ENCODE measurements at places on chromosomes 11 and 22.

DNA sequence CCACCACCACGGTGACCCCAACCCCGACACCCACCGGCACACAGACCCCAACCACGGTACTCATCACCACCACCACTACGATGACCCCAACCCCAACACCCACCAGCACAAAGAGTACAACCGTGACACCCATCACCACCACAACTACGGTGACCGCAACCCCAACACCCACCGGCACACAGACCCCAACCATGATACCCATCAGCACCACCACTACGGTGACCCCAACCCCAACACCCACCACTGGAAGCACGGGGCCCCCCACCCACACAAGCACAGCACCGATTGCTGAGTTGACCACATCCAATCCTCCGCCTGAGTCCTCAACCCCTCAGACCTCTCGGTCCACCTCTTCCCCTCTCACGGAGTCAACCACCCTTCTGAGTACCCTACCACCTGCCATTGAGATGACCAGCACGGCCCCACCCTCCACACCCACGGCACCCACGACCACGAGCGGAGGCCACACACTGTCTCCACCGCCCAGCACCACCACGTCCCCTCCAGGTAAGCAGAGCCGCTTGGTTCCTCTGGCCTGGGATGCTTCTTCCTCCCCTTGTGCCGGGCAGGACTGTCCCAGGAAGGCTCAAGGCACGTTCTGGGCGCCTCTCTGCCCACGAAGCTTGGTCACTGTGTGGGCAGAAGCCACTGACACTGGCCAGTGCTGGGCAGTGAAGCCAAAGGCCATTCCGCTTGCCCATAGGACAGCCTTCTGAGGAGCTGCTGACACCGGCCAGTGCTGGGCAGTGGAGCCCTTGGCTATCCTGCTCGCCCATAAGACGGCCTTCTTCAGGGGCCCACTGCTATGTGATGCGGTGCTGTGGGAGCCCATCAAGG is 25.1 kb downstream of the MUC2 start:
- DNase-seq = no peak

GRCh38 chr22:27834364-27835185 is 33.0 kb upstream of the MN1 start:
- no peak for DNase-seq

- DNase-seq = no peak
These were observed 1.8 kb downstream of the SLC25A1 start for GRCh38 chr22:19176732-19177131.

DNA sequence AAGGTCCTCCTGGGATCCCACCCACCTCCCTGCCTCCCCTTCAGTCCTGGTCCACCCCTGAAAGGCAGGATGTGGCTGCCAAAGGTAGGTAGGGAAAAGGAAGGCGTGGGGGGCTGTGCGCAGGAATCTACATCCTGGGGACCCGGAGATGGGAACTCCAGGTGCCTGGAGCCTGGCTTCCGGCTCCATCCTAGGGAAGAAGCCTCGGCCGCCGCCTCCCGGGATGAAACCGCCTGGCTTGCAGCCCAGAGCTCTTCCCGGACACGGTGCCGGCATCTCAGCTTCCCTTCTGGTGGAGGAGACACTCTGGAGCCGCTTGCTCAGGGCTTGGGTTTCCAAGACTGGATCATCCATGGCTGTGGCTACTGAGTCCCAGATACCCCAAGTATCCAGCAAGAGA is 33.3 kb upstream of the PDGFB start:
- DNase-seq = no peak

- DNase-seq = no peak
These were observed 176.0 kb downstream of the EFCAB6 start for GRCh38 chr22:43636086-43636485.

DNA sequence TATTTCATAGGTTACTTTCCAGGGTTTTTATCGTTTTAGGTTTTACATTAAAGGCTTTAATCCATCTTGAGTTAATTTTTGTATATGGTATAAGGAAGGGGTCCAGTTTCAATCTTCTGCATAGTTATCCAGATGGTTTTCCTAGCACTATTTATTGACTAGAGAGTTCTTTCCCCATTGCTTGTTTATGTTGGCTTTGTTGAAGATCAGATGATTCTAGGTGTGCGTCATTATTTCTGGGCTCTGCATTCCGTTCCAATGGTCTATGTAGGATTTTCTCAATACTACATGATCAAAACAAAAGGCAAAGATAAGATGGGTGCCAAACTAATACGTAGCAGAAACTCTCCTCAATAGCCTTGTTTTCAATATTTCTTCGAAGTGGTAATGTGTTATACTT is 14.3 kb upstream of the RIC3 start:
- no peak for DNase-seq

DNA sequence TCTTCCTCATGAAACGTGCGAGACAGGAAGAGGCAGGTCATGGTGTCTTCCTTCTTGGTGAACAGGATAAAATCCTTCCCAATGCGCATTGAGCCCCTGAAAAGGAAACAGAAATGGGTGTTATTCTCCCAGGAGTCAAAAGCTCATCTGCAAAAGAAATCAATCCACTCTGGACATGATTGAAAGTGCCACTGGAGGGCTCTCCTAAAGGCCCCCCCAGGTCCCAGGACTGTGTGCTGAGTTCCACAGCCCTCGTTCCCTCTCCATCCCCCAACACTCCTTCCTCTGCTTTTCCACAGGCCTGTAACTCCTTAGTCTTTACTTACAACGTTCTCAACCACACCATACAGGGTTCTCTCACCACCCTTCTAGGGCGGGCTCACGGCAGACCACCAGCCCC is 22.2 kb downstream of the MORC2 start:
- no peak for DNase-seq

GRCh38 chr22:23089633-23090456 is 19.5 kb downstream of the GNAZ start:
- no peak for DNase-seq

GRCh38 chr11:72896431-72896830 is 82.2 kb downstream of the ATG16L2 start:
- no peak for DNase-seq

- DNase-seq = peak; percentile 65
These were observed 12.0 kb downstream of the BRSK2 start for GRCh38 chr11:1401656-1402221.

DNA sequence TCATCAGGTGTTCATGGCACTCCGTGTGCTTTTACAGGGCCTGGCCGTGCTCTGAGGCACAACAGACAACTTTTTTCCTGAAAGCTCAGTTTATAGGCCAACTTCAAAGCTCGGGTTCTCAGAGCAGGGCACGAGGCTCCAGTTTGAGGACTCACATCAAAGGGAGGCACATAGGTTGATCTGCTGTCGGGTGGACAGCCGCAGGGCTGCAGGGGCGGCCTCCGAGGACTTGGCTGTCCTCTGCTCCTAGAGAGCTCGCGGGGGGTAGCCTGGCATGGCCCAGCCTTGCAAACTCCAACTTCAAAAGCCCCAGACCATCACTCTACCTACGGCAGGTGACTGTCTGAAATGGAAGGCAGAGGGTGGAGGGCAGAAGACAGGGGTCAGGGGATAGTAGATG is 31.6 kb downstream of the C11orf58 start:
- DNase-seq = no peak

DNA sequence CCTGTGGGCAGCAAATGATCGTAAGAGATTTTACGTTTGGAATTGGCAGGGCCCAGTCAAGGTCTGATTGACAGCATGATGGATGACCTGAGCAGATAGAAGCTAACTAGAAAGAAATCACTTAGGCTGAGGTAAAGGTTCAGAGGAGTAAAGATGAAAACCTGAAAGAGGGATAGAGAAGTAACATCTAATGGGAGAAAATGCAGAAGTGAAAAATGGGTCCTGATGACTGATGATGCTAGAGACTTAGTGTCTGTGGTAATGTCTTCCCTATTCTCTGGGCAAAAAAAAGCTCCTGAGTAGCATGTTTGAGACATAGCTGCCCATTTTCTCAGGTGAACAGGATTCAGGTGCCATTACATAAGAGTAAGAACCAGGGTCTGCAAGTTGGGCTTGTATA is 628.8 kb upstream of the ANO5 start:
- DNase-seq = no peak

DNA sequence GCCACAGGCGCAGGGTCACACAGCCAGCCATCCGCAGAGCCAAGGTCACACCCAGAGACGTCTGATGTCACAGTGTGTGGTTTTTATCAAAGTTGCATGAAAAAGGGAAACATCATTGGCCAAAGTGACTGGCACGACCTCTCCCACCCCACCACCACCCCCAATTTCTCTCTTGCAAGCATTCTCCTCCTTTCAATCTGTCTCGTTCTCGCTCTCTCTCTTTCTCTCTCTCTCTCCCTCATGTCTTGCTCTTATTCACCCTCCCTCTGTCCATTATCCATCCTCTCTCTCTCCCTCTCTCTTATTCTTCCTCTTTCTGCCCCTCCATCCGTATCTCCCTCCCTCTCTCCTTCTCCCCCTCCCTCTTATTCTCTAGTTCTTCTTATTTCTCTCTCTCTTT is 40.6 kb downstream of the MN1 start:
- DNase-seq = no peak

- no peak for DNase-seq
These were observed 12.7 kb downstream of the MUC2 start for GRCh38 chr11:1087279-1087960.

- no peak for DNase-seq
These were observed 39.6 kb downstream of the GALNT18 start for GRCh38 chr11:11582011-11582701.

DNA sequence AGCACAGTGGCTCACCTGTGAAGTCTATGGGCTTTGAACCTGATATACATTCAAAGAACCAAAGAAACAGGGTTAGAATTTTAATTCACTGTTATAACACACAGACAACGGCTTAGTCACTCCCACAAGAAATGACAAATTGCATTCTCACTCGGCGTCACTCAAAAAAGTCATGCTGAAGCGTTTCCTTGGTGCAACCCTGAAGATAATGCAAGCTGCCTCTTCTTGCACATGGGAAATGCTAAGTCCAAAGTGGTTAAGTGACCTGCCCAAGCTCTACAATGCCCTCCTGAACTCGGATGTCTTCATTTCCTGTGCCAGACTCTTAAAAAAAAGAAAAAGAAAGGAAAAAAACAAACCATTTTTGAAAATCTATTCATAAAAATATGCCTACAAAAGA is 10.0 kb downstream of the LGR4 start:
- DNase-seq = no peak

DNA sequence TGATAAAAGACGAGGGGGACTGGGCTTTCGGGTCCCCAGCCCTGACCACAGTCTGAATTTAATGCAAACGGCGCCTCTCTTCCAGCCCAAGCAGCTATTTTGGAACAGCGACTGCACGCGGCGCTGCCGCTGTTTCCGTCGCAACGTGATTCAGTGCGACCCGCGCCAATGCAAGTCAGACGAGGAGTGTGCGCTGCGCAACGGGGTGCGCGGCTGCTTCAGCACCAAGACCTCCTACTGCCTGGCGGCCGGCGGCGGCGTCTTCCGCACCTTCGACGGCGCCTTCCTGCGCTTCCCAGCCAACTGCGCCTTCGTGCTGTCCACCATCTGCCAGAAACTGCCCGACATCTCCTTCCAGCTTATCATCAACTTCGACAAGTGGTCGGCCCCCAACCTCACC is 56.7 kb downstream of the TECTA start:
- DNase-seq = no peak

DNA sequence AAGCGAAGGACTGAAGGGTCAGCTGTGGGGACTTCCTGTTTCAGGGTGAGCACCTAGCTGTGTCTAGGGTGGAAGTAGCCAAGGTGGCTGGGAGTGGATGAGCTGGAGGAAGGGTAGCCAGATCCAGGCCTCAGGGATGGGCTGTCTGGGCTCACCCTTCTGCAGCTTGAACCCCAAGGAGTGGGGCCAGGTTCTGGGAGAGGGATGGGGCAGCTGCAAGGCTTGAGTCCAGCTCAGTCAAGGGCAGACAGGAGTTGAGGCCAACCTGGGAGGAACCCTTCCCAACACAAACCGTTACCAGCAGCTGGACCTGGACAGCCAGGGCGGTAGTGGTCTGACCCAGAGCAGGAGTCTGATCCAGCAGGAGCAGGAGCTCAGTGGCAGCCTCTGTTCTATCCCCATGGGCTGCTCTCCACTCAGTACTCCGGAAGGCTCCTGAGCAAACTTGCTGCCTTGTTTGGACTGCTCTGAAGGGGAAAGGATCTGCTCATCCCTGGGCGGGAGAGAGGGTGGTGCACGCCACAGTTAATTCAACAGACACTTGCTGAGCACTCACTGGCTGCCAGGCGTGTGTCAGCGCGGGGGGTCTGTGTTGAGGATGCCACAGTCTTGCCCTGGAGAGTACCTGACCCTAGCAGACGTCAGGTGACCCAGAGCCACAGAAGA is 53.8 kb upstream of the THY1 start:
- DNase-seq = no peak

DNA sequence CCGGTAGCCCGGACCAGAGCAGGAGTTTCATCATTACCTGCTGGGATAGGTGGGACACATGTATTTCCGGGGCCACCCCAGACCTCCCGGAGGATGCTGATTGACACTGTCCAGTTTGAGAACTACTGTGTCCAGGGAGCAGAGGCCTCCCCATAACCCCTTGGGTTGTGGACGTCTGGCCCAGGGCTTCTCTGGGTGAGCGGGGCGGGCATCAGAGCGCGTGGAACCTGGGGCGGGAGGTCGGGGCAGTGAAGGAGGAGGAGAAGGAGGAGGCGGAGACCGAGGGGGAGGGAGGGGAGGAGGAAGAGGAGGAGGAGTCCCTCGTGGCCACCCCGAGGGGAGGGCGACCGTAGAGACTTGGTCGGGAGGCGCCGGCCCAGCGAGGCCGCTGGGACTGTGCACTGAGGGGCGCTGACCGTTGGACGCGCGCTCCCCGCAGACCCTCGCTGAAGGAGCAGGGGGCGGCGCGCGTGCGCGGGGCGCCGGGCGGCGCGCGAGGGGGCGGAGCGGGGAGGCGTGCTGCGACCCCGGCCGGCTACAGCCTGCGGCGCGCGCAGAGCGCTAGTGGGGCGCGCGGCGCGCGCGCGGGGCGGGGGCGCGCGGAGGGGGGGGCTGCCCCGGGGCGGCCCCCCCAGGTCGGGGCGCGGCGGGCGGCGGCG is at the start of gene GRK3:
Gene GRK3 (plus strand): TSS at position 356 of the 659 bp plus-strand sequence. CDS start 366 bp downstream, outside the sequence.
- DNase-seq = no peak

DNA sequence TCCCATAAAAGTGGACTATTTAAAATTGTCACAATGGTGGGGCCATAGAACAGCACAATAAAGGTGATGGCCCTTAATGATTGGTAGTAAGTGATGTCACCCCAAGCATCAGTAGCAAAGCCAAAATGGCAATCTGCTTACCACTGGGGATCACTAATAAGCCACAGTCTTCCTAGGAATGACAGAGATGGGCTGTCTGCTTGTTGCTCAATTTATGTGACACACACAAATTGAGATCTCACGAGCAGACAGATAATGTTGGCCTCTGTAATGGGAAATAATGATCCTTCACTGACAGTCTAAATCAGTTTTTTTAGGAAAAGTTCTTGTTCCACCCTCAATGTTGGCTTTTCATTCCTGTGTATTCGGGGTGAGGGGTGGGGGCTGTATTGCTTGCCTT is 515.1 kb downstream of the BRD1 start:
- no peak for DNase-seq

DNA sequence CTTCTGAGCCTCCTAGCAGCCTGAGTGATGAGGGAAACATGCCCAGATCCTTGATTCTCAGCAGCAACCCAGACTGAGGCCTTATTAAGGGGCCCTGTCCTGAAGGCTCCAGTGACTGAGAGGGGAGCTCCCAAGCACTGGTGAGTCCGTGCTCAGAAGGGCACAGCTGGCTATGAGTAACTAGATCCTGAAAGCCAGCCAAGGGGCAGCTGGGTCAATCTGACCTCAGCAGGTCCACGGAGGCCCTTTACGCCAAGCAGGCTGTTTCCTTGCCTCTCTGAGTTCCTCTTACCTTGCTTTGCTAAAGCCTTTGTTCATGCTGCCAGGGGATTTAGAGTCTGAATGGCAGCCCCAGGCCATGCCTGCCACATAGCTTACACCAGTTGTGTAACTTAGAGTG is 19.3 kb upstream of the MIEF1 start:
- DNase-seq = no peak
